Activated T-cell treated with anti-CD3 and anti-CD28 coated beads for 4 hours (primary cell): ENCODE measurements at places on chromosomes 16 and 17.

DNA sequence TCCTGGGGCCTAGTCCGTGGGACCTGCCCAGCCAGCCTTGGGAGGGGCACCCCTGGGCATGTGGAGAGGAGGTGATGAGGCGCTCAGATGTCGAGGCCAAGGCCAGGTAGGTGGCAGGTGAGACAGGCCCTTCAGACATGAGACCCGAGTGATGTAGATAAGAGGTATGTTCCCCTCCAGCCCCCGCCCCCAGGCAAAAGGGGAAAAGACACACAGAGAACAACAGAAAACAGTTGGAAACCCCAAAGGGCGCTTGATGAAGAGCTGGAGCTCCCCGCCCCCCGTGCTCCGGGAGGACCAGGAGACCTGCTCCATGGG, 95.4 kb upstream of the CBX4 start:
- no peak for DNase-seq

DNA sequence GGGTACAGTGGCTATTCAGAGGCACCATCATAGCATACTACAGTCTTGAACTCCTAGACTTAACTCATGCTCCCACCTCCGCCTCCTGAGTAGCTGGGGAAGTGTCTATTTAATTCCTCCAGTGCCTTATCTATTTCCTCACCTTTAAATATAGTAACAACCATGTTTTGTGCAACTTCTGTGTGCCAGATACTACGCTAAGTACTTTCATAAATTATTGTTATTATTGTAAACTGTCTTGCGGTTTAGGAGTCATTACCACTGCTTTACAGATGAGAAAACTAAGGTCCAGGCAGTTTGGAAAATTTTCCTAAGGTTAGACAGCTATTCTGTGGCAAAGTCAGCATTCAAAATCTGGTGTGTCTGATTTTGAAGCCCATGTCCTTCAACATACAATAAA, 359.1 kb upstream of the XYLT1 start:
- no peak for DNase-seq

GRCh38 chr17:53912117-53912516, 89.4 kb downstream of the KIF2B start:
- DNase-seq: no peak

DNA sequence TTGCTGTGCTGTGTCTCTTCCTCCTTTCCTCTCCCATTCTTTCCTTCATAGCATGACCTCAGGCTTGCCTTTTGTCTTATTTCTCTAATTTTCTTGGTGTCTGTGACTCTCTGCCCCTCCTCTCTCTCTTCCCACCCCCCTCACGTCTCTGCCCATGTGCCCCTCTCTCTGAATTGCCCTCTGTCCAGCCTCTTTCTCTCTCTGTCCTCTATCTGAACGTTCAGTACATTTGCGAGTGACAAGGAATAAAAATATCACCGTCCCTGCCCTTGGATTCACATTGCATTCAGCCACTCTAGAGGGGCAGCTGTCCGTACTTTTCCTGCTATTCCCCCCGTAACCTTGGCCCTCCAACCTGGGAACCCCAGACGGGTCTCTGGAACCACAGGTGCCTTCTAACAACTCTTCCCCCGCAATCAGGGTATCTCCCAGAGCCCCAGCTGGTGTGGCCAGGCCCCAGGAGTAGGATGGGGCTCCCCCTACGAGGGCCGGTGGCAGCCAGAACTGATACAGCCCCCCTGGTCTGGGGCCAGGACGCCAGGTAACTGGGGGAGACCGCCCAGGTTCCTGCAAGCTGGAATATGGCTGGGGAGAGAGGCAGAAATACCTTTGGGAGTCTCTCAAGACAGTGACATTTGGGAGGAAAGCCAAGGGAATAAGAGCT, 1.8 kb downstream of the KIF1C start:
- DNase-seq: no peak

DNA sequence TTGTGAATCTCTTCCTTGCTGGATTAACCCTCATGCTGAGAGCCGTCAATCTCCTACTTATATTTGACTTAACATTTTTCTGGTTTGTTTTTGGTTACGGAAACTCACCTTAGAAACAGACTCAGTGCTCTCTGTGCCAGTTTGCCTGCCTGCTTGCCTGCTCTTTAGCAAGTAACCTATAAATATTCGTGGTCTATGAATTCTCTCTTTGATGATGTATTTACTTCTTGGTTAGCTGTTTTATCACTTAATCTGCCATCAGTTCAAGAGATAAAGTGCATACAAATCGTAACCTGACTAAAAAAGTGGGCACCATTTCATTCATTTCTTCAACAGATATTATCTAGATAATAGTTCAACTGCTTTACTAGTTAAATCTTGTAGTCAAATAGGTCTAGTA, 26.7 kb downstream of the CYB5B start:
- no peak for DNase-seq

- DNase-seq: no peak
These were observed 89.0 kb downstream of the SLC39A11 start for GRCh38 chr17:73003487-73003886.

DNA sequence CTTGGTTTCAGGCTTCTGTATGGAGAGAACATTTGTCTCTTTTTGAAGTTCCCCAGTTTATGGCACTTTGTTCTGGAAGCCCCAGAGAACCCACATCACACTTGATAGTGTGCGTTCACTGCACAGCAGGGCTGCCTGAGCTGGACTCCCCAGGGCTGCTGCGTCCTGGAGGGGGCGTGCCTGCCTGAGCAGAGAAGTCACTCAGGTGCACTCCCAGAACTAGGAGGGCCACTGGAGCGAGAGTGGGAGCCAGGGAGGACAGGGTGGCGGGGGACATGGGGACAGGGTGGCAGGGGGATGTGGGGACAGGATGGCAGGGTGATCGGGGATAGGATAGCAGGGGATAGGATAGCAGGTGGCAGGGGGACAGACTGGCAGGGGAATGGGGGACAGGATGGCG, 43.9 kb upstream of the ZNF469 start:
- no peak for DNase-seq
